Activated CD4-positive, alpha-beta T cell treated with anti-CD3 and anti-CD28 coated beads, Interleukin-2, amount 50 U/mL, for 4 hours (primary cell): ENCODE measurements at places on chromosomes 6 and 20.

DNA sequence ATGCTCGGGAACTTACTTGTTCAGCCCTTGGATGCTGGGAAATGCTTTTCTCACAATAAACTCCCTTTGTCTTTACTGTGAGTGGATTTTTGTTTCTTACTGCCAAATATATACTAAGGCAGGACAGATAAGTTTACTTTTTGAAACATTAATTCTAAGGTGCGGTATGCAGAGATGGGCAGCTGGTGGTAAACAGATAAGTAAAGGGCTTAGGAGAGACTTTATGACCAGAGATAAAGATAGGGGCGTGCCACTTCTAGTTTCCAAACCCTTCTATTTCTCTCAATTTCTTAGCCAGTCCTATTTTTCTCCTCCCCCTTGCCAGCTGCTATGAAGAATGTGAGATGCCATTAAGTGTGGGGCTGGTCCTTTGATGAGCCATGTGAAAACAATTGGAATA, 16.3 kb downstream of the SAMD3 start:
- DNase-seq, result no peak

GRCh38 chr6:44222486-44223318, 693 bp upstream of the SLC29A1 start:
- no peak for DNase-seq

- DNase-seq, result no peak
Observed at GRCh38 chr6:155530219-155530834, 74.7 kb upstream of the NOX3 start.

DNA sequence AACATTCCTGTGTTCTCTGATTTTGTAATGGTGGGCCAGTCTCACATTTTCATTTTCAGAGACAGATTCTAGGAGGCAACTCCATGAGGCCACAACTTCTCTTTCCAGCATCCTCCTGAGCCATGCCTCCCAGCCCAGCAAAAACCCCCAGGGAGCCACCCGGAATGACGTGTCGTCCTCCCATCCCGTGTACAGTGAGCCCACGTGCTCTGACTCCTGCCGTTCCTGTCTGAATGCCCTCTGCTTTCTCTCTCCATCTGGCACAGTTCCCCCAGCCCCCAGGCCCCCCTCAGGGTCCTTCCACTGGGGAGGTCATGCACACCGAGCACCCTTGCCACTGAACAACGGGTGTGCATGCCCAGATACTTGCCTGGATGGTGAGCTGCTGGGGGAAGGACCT, 38.0 kb downstream of the C20orf203 start:
- no peak for DNase-seq

- no peak for DNase-seq
Observed at GRCh38 chr6:149015535-149016525, 269.0 kb downstream of the UST start.
